Esophagus squamous epithelium (tissue), 5 donors: ENCODE measurements at places on chromosomes 1 and 21.

DNA sequence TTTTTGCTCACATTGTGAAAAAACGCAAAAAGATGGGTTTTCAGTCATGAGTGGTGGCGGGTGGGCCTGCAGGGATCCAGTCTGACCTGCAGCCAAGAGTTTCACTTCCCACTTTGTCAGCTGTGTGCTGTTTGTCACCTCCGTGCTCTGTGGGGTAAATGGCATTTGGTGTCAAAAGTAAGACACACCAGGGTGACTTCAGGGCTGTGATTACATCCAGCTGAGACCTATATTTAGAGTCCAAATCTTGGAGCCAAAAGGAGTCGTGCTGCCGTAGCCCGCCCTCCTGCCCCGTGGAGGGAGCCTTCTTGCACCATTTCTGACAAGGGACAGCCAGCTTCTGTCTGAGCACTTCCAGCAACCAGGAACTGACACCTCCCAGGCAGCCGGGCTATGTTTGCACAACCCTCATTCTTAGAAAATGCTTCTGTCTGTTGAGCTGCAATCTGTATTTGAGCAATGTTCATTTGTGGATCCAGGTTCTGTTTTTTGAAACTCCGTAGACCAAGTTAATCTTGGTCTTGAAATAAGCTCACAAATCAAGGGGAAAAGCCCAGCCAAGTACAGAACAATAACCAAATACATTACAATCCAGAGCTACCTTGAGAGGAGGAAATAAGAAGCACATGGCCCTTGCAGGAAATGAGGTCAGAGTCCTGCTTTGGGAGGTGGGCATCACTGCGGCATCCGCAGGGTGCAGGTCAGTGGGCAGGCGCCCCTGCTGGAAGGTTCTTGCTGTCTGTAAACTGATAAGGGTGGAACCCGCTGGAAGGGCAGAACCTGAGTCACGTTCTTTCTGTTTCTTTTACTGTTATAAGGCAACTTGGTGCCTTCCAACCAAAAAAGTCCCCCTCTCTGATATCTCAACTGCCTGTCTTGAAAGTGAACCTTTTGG is 14.4 kb downstream of the ABCG1 start:
- DNase-seq = no peak

DNA sequence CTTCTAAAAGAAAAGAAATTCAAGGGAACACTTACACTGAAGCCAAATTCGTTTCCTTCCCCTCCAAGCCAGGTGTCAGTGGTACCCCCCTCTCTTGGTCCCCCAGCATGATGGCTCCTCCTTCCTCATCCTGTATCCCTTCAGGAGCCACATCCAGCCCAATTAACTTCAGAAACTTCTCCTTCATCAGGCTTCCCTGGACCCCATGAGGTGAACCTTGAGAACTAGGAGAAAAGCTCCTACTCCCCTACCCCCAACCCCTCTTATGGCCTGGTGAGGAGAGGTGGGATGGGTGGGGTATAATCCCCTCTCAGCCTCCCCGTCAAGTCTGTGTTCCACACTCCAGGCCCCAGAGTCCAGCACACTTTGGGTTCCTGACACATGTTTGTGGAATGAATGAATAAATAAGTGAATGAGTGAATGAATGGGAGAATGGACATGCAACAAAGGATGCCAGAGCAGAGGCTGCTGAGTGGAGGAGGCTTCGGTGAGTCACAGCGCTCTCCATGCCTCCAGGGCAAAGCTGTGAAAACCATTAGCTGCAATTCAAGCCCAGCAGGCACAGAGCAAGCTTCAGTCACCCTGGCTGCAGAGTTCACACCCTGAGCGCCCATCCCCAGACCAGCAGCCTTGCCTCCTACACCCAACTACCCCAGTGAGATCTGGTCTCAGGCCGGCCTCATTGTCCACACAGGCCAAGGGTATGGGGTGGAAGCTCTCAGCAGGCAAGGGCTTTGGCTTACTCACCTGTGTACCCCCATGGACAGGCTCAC is 43.8 kb downstream of the BATF3 start:
- DNase-seq = no peak

GRCh38 chr1:85115933-85116332 is 67.6 kb upstream of the MCOLN3 start:
- DNase-seq = no peak

GRCh38 chr1:150148837-150149270 is 862 bp upstream of the PLEKHO1 start:
- DNase-seq = no peak

GRCh38 chr1:28249013-28249865 is 10.1 kb upstream of the SESN2 start:
- DNase-seq = no peak

- DNase-seq = no peak
Measured at GRCh38 chr1:25765136-25765922, 34.7 kb upstream of the SELENON start.

- DNase-seq = no peak
Measured at GRCh38 chr21:45336870-45337269, 49.2 kb upstream of the POFUT2 start.

DNA sequence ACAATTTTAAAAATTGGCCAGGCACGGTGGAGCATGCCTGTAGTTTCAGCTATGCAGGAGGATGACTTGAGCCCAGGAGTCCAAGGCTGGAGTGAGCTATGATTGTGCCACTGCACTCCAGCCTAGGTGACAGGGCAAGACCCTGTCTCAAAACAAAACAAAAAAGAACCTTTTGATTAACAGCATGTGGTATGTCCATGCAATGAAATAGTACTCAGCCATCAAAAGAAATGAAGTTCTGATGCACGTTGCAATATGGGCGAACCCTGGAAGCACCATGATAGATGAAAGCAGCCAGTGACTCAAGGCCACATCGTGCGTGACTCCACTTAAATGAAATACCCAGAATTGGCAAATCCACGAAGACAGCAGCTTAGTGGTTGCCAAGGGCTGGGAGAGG is 47.5 kb downstream of the FBXO2 start:
- DNase-seq = no peak

DNA sequence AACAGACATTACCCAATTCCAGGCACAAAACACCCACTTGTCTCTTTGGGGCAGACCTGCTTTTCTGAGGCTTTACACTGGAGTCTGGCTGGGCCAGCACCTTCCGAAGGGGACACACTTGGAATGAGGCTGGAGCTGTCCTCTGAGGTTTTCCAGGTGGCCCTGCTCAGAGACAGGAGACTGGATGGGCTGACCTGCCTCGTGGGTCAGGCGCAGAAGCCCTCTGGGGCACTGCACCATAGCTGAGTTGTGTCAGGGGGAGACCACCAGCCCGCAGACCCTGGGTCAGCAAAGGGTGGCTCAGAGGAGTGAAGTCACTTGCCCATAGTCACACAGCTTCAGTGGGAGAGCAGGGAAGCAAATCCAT is 1.8 kb downstream of the SH2D5 start:
- DNase-seq = no peak

DNA sequence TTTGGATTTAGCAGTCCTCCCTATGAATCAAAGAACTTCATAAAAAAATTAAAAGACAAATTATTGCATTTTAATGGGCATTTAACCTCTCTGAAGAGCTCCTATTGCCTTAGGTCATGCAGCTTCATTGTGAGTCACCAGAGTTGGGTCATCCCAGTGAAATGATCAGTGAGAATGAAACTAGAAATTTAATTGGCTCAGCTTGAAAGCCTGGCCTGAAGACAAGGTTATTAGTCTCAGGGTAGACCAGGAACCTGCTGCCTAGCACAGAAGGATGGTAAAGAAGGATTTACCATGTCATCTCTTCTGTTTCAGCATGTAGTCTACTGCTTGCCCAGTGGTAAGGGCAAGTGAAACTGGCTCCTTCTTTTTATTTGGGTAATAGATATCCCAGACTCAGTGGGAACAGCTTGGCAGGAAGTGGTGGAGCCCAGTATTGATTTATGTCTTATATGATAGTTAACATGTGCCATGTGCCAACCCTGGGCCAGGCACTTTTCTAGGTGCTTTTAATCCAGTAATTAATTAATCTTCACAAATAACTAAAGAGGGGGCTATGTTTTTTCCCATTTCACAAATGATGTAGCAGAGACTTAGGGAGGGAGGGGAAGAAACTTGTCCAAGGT is 23.6 kb downstream of the LAMC2 start:
- no peak for DNase-seq

GRCh38 chr1:26378088-26378878 is 5.7 kb upstream of the ZNF683 start:
- DNase-seq = no peak
